Activated B cell treated with CpG ODN at 0.5 μM for 24 hours (primary cell): ENCODE measurements at places on chromosomes 5 and 9. TPM values are rescaled to one million over a fixed set of nuclear protein-coding genes. Genes with fewer than 3 reads are reported as not detected.
A peak's percentile ranks its signal among the peaks of the same experiment; 100 is the strongest.

DNA sequence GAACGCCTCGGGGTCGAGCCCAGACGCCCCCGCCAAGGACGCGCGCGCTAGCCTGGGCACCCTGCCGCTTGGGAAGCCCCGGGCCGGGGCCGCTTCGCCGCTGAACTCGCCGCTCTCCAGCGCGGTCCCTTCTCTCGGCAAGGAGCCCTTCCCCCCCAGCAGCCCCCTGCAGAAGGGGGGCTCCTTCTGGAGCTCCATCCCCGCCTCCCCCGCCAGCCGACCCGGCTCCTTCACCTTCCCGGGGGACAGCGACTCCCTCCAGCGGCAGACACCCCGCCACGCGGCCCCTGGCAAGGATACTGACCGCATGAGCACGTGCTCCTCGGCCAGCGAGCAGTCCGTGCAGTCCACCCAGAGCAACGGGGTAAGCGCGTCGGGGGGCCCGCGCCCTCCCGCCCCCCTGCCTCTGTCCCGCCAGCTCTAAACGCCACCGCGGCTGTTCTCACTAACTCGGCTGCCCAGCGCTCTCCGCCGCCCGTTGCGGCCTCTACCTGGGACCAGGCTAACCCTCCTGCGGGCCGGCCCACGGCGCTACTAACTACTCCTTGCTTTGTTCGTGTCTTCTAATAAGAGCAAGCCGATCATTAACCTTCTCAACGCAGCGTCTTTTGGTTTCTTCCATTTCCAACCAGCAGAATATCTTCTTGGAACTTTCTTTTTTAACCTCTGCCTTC lies 93.6 kb upstream of the OTULINL start:
- H3K27ac ChIP-seq: no peak overlapping the region
- no peak overlapping the region for H3K4me3 ChIP-seq
- no peaks in the 10 kb centered on the region for H3K27me3 ChIP-seq

DNA sequence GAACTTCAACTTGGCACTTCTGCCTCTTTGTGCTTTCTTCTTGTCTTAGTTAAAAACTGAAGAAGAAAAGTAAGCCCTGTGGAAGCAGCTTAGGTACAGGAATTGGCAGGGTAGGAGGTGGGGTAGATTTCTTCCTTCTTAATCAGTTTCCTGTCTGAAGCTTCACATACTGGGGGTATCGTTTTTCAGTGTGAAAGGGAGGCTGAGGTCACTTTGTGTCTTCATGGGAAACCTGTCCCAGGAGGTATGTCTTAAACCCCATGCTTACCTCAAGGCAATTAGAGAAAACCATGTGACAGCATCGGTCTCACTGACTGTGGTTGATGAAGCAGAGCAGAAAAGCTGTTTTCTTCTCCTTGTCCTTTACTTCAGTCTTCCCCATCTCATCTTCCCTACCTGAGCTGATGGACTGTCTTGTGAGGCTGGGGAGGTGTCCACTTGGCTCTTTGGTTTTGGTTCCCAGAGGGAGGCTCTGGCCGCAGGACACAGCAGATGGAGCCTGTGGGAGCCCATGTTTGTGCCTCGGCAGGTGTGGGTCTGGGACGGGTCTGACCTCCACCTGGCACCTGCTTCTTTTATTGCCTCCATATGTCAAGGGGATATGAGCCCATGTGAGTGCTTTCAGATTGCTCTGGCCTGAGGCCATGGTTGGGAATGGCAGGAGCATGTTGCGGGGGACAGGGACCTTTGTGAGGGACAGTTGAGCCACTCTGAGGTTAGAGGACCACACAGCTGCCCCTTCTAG lies 47.0 kb downstream of the SH3GL2 start:
- no peak overlapping the region for H3K4me3 ChIP-seq
- no peaks in the 10 kb centered on the region for H3K4me1 ChIP-seq
- no peaks in the 10 kb centered on the region for H3K36me3 ChIP-seq
- H3K27me3 ChIP-seq: no peaks in the 10 kb centered on the region
- no peak for DNase-seq
- no peak overlapping the region for H3K27ac ChIP-seq

DNA sequence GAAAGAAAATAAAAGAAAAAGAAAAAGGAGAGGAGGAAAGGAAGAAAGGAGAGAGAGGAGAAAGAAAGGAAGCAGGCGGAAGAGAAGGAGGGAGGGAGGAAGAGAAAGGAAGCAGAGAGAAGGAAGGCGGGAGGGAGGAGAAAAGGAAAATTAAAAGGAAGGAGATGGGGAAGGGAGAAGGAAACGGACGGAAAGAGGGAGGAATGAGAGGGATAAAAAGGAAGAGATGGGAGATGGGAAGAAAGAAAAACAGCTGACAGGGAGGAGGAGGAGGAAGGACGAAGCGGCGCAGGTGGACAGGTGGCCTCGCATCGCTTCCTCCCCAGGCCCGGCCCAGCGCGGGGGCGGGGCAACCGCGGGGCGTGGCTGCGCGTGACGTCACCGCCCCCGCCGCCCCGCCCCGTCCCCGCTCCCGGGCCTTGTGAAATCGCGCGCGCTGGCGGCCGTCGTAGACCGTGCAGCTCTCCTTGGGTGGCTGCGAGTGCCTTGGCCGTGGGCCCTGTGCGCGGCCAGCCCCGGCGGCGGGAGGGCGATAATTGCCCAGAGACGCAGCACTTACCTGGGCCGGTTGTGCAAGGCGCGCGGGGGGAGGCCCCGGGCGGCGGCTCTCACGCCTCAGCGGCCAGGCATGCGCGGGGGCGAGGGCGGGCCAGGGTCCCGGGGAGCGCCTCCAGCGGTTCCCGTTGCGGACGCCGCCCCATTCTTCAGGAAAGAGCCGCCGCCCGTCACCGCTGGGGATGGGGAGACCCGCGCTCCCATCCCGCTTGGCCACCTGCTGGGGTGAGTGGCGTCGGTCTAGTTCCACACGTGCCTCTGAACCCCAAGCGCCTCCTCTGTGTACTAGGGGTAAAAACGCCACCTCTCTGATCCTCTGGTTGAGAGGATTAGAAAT lies 49.6 kb upstream of the FOXE1 start:
- peak; percentile 65 for DNase-seq
- H3K27me3 ChIP-seq: peaks cover 19% of the 10 kb centered on the region
- peak overlapping the region; percentile 81 for H3K4me3 ChIP-seq
- H3K27ac ChIP-seq: no peak overlapping the region
- H3K4me1 ChIP-seq: peaks cover 7% of the 10 kb centered on the region

- H3K27me3 ChIP-seq: peaks cover 8% of the 10 kb centered on the region
- H3K4me1 ChIP-seq: no peaks in the 10 kb centered on the region
- H3K4me3 ChIP-seq: no peak overlapping the region
- no peak overlapping the region for H3K27ac ChIP-seq
- no peaks in the 10 kb centered on the region for H3K36me3 ChIP-seq
- no peak for DNase-seq
Measured at GRCh38 chr5:5929291-5930020, 448.9 kb downstream of the MED10 start.

- H3K36me3 ChIP-seq: no peaks in the 10 kb centered on the region
- no peak overlapping the region for H3K4me3 ChIP-seq
- DNase-seq: no peak
- H3K4me1 ChIP-seq: no peaks in the 10 kb centered on the region
Measured at GRCh38 chr9:109745335-109746283, 34.4 kb upstream of the PALM2AKAP2 start.

DNA sequence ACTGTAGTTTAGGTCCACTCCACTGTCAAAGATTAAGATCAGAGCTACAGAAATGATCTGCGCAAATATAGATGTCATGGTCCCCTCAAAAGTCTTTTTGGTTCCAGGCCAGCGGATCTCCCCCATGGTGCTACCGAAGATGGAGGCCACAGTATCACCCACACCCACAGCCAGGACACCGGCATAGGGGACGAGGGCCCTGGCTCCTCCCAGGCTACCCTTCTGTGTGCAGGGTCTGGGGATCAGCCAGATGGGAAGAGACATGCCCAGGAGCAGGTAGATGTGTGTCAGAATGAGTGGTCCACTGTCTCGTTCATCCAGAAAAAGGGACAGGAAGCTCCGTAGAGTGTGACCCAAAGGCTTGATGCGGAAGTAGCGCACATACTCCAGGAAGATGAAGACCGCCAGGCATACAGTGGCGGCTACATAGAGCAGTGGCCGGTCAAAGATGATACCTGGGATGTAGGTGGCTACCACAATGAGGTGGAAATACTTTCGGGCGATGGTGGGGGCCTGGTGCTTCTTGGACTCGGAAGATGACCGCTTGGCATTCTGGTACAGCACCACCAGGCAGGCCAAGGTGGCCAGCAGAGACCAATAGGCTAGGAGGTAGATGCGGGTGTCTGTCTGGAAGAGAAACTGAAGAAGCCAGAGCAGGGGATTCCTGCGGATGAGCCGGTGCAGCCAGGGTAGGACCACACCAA lies 1.5 kb downstream of the DOLK start:
- H3K36me3 ChIP-seq: peaks cover 22% of the 10 kb centered on the region
- peak overlapping the region; percentile 98 for H3K4me3 ChIP-seq
- H3K27ac ChIP-seq: peak overlapping the region; percentile 51
- peaks cover 27% of the 10 kb centered on the region for H3K4me1 ChIP-seq
- no peaks in the 10 kb centered on the region for H3K27me3 ChIP-seq

- no peak overlapping the region for H3K4me3 ChIP-seq
- H3K27me3 ChIP-seq: no peaks in the 10 kb centered on the region
- no peaks in the 10 kb centered on the region for H3K4me1 ChIP-seq
- no peak for DNase-seq
Measured at GRCh38 chr5:67265951-67266350, 69.4 kb upstream of the CD180 start.

DNA sequence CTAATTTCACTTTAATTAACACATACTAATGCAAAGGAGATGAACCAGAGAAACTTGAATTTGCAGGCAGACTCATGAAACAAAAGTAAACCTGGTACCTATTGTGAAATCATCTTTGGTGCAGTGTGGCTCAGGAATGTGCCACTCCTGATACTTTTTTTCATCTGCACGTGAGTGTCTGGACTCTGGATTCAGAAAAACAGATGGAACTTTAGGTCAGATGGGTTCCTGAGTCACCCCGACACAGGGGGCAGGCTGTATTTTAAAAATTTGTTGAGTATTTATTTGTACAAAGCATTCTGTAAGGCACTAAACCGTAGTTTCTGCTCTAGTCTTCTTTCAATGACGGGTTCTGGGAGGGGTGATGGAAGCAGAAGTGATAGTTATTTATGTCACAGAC lies 52.2 kb upstream of the TUT7 start:
- no peak overlapping the region for H3K4me3 ChIP-seq
- no peaks in the 10 kb centered on the region for H3K36me3 ChIP-seq
- H3K27me3 ChIP-seq: peaks cover 11% of the 10 kb centered on the region
- no peaks in the 10 kb centered on the region for H3K4me1 ChIP-seq
- DNase-seq: no peak

DNA sequence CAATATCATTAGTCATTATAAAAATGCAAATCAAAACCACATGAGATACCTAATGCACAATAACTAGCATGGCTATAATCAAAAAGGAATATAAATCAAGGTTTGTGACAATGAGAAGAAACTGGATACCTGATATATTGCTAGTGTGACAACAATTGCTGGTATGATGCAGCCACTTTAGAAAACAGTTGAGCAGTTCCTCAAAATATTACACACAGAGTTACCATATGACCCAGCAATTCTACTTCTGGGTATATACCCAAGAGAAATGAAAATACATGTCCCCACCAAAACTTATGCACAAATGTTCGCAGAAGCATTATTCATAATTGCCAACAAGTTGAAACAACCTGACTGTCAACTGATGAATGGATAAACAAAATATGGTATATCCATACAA lies 339.7 kb upstream of the POU5F2 start:
- H3K27ac ChIP-seq: no peak overlapping the region
- no peaks in the 10 kb centered on the region for H3K27me3 ChIP-seq
- peaks cover 27% of the 10 kb centered on the region for H3K4me1 ChIP-seq
- peaks cover 11% of the 10 kb centered on the region for H3K36me3 ChIP-seq
- no peak overlapping the region for H3K4me3 ChIP-seq

GRCh38 chr5:69528035-69528434 lies 32.0 kb upstream of the GTF2H2C start:
- no peaks in the 10 kb centered on the region for H3K36me3 ChIP-seq
- H3K27me3 ChIP-seq: peaks cover 6% of the 10 kb centered on the region
- DNase-seq: no peak
- H3K4me1 ChIP-seq: no peaks in the 10 kb centered on the region
- no peak overlapping the region for H3K27ac ChIP-seq

GRCh38 chr9:6628704-6629103 lies 16.8 kb downstream of the GLDC start:
- H3K27ac ChIP-seq: no peak overlapping the region
- peaks cover 33% of the 10 kb centered on the region for H3K4me1 ChIP-seq

GRCh38 chr5:10633271-10634049 lies 69.6 kb downstream of the ANKRD33B start:
- H3K4me3 ChIP-seq: peak overlapping the region; percentile 82
- H3K27me3 ChIP-seq: no peaks in the 10 kb centered on the region
- H3K27ac ChIP-seq: peak overlapping the region; percentile 99
- DNase-seq: no peak
- peaks cover 36% of the 10 kb centered on the region for H3K36me3 ChIP-seq

- H3K4me1 ChIP-seq: no peaks in the 10 kb centered on the region
- no peak overlapping the region for H3K4me3 ChIP-seq
- no peak for DNase-seq
- no peaks in the 10 kb centered on the region for H3K27me3 ChIP-seq
Measured at GRCh38 chr5:112784726-112785125, 47.0 kb downstream of the APC start.

GRCh38 chr9:91037511-91038482 lies 236.2 kb downstream of the SYK start:
- H3K27me3 ChIP-seq: peaks cover 12% of the 10 kb centered on the region
- no peak overlapping the region for H3K27ac ChIP-seq
- peaks cover 31% of the 10 kb centered on the region for H3K4me1 ChIP-seq
- H3K4me3 ChIP-seq: peak overlapping the region; percentile 55
- no peak for DNase-seq

DNA sequence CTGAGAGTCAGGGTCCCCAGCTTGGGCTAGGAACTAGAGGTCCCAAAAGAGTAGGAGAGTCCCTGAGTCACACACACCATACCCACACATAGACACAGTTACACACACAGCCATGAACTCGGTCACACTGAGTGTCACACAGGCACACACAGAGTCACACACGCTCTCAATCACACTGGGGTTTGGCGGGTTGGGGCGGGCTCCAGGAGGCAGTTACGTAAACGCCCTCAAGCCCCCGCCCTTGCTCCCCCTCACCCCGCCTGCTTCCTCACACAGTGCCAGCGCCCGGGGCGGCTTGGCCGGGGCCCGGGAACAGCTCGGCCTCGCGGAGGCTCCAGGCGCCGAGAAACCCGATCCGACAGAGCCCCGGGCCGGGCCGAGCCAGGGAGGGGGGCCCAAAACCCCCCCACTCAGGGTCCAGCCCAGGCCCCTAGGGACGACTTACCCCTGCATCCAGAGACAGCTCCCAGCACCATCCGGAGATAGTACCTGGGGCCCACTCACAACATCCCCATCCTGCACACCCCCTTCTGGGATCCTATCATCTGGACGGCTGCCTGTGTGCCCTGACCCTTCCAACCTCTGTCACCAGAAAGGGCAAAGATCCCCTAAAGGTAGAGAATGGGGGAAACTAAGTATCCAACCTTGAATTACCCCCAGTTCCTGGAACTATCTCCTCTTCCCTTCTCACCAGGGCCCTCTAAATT lies 3.5 kb upstream of the CNTFR start:
- peaks cover 41% of the 10 kb centered on the region for H3K4me1 ChIP-seq
- no peak overlapping the region for H3K4me3 ChIP-seq
- no peak overlapping the region for H3K27ac ChIP-seq
- H3K27me3 ChIP-seq: peaks cover 67% of the 10 kb centered on the region
- H3K36me3 ChIP-seq: no peaks in the 10 kb centered on the region

- H3K27ac ChIP-seq: no peak overlapping the region
- peaks cover 20% of the 10 kb centered on the region for H3K36me3 ChIP-seq
- DNase-seq: no peak
- H3K4me1 ChIP-seq: peaks cover 65% of the 10 kb centered on the region
Measured at GRCh38 chr5:133995883-133996563, 8.8 kb downstream of the VDAC1 start.

Gene HTR1A
- not detected in 2 replicates for total RNA-seq

Gene TMOD1
- 1.2 and 1.9 TPM in 2 replicates for total RNA-seq

Gene ELP1
- 20.3 and 25.0 TPM in 2 replicates for total RNA-seq

Gene ARID3C
- not detected in 2 replicates for total RNA-seq

Gene PCDHB2
- not detected in 2 replicates for total RNA-seq
